ENCODE measurements at places on chromosomes 1 and 21.
A peak's percentile ranks its signal among the peaks of the same experiment; 100 is the strongest.

DNA sequence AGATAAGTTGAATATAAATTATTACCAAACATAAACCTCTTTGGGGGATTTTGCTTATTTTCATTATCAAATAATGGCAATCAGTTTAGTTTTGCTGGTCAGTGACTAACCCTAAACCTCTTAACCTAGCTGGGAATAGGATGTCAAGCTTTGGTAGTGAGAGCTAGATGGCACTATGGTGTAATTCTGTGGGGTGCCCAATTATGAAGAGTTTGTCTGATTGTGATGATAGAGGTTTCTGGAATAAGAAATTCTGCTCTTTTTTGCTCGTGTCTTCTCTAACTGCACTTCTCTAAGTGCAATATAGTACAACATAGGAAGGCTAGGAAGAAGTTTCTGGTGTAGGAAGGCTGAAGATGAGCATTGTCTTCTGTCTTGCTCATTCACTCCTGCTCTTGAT, 59.8 kb downstream of the XCL1 start:
- peak; percentile 27 for DNase-seq

DNA sequence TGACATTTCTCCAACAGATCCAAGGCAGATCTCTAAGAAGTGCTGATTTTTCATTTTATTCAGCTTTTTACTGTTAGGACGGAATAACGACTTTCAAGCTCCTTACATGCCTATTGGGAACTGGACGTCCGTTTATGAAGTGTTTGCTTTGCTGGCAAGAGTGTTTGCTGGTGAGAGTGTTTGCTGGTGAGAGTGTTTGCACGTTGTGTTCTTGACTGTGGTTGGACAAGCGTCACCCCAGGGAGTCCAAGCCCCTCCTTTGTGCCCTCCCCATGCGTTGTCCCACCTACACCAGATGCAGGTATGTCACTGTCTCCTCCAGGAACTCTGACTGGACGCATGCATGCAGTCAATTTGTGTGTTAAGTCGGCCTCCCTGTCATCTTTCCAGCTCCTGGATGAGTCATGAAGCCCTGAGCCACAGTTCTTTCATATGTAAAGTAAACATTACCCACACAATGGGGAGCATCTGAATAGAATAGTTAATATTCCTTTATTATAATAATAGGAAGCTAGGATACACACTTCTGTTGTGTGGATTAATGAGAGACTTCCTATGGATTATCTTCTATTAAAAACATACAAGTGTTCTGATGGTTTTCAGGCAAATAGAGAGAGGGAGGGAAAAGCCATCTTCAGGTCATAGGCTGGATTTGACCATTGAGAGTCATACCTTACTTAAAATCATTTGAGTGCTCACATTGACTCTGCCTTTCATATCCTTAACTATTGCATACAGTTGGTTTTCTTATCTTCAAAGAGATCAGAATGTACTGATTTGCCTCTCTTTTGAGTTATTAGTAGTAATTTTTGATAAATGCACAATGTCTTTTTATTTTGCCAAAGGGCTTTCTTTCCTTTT, 119.2 kb downstream of the GALNT2 start:
- peak; percentile 100 for DNase-seq

DNA sequence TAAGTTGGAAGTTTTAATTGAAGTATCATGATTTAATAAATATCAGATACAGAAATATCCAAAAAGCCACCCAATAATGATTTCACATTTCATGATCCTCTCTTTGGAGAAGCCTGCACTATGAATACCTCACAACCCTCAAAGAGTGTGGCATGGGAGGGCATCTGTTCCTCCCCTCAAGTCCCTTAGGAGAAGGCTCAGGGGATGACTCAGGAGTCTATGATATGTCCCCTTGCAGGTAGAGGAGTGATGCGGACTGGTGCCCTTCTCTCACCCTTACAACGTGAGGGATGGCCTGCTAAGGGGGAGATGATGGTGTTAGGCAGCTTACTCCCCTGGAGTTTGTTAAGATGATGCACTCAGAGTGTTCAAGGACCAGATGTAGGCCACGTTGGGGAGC, 303.3 kb upstream of the DUSP10 start:
- no peak for DNase-seq

DNA sequence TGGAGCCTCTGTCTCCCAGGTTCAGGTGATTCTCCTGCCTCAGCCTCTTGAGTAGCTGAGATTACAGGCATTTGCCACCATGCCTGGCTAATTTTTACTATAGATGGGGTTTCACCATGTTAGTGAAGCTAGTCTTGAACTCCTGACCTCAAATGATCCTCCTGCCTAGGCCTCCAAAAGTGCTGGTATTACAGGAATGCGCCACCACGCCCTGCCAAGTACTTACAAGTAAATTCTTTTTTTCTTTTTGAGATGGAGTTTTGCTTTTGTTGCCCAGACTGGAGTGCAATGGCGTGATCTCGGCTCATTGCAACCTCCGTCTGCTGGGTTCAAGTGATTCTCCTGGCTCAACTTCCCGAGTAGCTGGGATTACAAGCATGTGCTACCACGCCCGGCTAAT, 42.5 kb downstream of the RPRD2 start:
- DNase-seq: no peak

- DNase-seq: no peak
Measured at GRCh38 chr1:239826736-239827135, 264.9 kb upstream of the FMN2 start.

DNA sequence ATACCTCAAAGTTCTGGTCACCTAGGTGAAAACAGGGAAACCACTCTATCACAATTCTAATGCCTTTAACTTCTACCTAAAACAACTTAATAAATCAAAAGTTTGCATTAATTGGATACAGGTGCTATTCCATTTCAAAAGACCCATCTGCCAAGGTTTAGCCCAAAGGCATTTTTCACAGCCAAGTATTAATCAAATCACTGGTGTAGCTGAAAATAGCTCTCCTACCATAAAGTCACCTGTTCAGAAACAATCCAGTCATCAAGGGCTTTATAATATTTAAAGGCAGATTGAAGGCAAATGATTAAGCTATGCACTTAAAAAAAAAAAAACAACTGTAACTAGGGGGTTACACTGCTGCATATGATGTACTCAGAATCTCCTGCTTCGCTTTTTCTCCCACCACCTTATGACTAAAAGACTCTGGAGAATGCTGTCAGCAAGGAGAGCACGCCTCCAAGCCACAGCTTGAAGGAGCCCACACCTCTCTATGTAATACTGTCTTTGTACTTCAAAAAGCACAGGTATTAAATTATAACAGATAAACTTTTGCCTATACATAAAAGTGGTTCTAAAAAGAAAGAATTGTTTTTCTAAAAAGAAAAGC, 20.5 kb downstream of the KIAA0319L start:
- no peak for DNase-seq

DNA sequence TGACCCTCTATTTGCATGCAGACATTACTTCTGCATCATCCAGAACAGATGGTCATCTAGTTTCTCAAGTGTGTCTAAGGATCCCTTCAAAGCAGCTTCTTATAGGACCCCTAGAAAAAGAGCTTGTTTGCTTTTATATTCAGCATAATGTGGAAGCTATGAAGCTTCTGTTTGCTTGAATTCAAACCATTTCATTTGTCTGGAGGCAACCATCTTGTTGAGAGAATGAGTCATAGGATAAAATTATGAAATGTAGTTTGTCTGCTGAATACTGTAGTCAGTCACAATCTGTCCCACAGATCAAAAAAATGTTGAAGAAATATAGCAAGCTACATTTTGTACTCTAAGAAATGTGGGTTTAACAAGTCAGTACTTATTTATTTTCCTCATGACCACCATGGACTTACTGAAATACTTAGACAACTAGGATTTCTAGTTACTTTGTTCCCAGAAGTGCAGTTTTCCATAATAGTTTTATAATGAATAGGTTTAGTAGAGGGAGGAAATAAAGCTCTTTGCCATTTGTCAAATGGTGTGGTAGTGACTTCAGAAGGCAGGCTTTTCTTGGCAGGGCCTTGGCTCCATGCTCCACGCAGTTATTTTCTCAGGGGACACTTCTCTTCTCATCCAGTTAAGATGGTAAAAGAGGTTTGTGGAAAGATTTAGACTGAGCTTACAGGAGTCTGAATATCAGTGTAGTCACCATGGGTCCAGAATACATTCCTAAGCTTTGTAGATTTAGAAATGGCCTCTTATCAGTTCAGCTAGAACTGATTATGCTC, 74.8 kb upstream of the DEPDC1 start:
- no peak for DNase-seq

DNA sequence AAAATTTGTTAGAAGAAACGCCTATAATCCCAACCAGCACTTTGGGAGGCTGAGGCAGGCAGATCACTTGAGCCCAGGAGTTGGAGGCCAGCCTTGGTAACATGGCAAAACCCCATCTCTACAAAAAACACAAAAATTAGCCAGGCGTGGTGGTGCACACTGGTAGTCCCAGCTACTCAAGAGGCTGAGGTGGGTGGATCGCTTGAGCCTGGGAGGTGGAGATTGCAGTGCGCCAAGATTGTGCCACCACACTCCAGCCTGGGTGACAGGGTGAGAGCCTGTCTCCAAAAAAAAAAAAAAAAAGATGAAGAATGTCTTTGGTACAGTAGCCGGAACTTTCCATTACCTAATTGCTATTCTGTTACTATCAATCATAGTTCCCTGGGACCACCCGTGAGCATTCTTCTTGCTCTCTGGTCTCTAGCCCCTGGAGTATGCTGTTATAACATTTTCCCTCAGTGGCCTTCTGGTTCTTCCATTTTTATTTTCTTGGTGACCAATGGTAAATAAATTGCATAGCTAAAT, 43.4 kb downstream of the WASF2 start:
- no peak for DNase-seq

- DNase-seq: peak; percentile 81
Measured at GRCh38 chr1:97796711-97797110, 124.1 kb downstream of the DPYD start.

DNA sequence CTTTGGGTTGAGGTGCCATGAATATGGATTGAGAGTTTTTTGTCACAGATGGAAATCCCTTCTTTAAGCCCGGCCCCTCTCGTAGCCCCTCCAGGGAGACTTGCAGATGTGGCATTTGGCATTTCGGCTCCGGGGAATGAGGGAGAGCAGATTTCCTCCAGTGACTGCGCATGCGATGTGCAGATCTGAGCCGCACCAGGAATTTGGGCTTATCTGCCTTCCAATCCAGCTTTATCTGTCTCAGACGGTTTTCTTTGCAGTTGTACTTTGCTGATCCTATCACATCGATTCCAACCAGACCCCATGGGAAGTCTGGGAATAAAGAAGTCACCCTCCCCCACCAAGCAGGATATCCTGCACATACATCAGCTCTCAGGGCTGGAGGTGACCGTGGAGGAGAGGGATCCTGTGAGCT, 11.7 kb downstream of the KIF26B start:
- DNase-seq: no peak

DNA sequence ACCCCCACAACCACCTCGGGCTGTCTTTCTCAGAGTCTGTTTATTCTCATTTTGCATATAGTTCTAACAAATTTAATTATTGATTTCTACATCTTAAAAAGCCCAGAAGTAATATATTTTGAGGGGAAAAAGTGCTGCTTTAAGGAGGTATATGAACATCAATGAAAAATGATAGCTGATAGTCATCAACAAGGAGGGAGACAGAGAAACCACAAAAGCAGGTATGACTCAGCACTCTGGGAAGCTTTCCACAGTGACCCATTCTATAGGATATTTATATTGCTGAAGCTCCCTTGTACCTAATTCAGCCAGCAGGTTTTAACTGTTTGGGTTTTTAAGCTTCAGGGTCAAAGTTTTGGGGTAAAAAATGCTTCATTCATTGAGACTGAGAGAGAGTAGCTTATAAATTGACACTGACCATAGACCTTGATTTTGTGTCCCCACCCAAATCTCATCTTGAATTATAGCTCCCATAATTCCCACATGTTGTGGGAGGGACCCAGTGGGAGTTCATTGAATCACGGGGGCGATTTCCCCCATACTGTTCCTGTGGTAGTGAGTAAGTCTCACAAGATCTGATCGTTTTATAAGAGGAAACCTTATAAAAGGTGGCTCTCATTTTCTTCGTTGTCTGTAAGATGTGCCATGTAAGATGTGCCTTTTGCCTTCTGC, 27.4 kb downstream of the VANGL1 start:
- no peak for DNase-seq

- no peak for DNase-seq
Measured at GRCh38 chr1:190377294-190377693, 100.4 kb downstream of the BRINP3 start.

GRCh38 chr1:24912376-24913273, 17.5 kb downstream of the RUNX3 start:
- no peak for DNase-seq

GRCh38 chr1:56025942-56026341, 553.4 kb downstream of the PLPP3 start:
- no peak for DNase-seq

GRCh38 chr1:64051796-64052195, 151.6 kb upstream of the UBE2U start:
- peak; percentile 23 for DNase-seq

DNA sequence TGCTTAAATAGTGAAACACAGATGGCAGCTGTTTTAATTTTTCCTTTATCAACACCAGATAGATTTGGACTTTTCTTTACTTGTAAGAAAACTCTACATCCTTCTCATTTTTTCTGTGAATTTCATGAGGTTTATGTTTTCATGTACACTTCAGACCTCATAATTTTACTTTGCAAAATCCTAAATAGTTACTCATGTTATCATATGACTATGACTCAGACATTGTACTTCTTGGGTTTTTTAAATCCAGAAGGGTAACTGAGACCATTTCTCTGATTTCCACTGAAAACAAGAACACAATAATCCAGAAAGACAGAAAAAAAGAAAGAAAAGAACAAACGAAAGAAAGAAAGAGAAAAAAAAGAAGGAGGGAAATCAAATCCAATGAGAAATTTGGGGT, 1021.6 kb downstream of the NCAM2 start:
- no peak for DNase-seq

- no peak for DNase-seq
Measured at GRCh38 chr1:170225781-170226530, 80.2 kb downstream of the NTMT2 start.

DNA sequence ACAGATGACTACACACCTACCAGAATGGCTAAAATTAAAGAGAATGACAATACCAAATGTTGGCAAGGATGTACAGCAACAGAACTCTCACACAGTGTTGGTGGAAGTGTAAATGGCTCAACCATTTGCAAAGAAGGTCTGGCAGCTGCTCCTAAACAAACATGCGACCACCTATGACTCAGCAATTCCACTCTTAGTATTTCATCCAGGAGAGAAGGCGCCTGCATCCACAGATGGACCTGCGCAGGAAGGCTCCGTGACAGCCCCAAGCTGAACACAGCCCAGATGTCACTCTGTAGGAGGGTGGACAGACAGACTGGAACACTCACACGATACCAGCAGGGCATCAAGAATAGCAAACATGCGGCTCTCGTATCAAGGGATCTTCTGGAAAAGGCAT, 6.7 kb downstream of the PTTG1IP start:
- no peak for DNase-seq

DNA sequence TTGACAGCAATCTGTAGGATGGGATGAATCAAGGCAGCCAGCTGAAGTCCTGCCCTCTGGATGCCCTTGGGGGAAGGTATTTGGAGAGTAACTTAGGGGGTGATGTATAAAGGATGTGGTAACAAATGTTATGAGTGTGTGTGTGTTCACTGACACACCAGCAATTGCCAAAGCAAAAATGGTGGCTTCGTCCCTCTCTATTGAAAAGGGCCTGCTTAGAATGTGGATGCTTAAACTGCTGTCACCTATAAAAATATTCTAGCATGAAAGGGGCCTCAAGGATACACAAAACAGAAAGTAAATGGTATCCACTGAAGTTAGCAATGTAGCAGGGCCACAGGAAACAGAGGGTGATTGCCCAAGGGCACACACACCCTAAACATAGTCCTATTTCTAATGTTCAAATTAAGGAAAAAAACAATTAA, 15.1 kb upstream of the AIM2 start:
- no peak for DNase-seq

GRCh38 chr1:164602101-164602422, 43.1 kb downstream of the PBX1 start:
- DNase-seq: peak; percentile 96

- no peak for DNase-seq
Measured at GRCh38 chr1:12722626-12723025, 6.7 kb downstream of the AADACL3 start.

All from DMS153 (cell line).